Right ventricle myocardium inferior (tissue), 1 donor: ENCODE measurements at places on chromosomes 11 and 22. TPM values are rescaled to one million over a fixed set of nuclear protein-coding genes. Genes with fewer than 3 reads are reported as not detected.

GRCh38 chr22:21791635-21792625, 56.3 kb upstream of the YPEL1 start:
- DNase-seq = no peak

GRCh38 chr11:68213555-68214172, 568 bp upstream of the KMT5B start:
- peak; percentile 94 for DNase-seq

- no peak for DNase-seq
Observed at GRCh38 chr11:115100706-115101105, 403.5 kb downstream of the CADM1 start.

DNA sequence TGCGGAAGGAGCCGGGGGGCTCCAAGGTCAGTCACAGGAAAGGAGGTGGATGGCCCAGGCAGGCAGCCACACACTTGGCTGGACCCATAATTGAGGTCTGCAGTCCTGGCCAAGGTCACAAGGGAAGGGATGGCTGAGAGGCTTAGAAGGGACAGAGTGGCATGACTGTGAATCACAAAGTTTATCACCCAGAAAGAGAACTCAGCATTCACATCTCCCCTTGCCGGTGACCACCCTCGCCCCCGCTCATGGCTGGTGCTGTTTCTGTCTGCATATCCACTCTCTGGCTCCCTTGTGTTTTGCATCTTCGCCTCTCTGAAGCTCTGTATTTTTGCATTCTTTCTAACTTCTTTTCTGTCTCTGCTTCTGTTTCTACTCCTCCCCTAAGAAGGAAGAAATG, 117.5 kb downstream of the FEZ1 start:
- DNase-seq = no peak

GRCh38 chr22:48840112-48840949, 987.3 kb downstream of the BRD1 start:
- no peak for DNase-seq

DNA sequence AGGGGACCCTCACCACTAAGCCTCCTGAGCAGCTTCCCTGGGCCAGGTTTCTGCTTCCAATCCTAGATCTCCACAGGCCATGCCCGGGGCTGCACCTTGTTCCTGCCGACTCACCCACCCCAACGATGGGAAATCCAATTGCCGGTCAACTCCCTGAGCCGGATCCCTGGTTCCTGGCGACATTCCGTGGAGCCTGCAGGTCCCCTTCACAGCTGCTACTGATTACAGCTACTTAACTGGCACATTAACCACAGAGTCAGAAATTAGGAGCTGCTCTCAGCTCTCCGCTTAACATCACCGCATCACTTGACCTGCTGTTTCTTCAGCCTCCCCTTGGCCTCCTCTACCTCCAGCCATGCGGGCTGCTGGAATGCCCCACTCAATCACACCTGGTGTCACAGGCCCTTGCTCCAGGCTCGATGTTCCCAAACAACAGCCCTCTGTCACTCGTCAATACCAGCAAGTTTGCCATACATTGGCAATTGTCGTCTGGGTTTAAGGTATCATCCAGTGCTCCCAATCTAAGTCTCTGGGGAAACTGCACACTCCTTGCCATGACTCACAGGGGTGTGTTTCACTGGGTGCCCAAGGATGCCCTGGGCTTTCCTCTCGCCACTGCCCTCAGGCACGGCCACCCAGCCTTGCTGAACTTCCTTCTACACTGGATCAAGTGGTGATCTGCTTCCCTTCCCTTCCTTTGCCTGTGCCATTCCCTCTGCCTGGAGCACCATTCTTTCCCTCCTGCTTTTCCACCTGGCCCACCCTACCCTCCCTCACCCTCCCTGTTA, 181.0 kb downstream of the MN1 start:
- no peak for DNase-seq

DNA sequence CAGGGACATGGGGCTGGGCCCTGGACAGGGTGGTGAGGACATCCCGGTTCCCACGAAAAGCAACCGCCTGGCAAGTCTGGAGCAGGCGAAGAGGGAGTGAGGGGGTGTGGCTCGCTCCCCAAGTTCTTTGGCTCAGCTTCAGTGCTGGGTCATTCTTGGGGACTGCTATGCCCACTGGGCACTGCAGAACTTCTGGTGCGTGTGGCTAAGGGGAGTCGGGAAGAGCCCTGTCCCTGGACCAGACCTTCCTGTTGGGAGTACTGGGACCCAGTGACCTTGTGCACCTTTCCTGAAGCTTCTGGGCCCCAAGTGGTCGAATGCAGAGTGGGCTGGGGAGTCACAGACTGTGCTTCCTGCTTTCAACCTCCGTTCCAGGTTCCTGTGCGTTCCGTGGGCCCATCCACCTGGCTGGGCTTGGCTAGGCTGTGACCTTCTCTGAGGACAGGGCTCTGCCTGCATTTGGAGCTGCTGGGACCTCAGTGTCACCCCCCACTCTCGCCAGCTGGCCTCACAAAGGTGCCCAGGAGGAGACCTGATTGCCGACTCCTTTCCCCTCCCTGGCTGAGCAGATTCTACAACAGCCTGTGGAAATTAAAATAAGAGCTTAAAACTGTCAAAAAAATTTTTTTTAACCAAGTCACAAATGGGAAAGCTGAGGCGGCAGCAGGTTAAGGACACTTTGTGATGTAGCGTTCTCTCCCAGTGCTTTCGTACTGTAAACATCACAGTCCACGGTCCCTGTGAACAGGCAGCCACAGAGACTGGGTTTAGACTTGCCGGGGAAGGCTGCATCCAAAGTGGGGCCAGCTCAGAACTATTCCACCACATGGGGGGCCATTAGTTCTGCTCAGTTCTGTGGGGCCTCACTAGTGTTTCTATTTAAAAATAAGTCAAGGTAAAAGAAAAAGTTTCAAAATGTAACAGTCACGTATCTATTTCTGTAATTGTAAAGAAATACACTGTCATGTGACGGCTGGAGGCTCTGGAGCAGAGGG, 63.8 kb upstream of the WNT7B start:
- DNase-seq = no peak

DNA sequence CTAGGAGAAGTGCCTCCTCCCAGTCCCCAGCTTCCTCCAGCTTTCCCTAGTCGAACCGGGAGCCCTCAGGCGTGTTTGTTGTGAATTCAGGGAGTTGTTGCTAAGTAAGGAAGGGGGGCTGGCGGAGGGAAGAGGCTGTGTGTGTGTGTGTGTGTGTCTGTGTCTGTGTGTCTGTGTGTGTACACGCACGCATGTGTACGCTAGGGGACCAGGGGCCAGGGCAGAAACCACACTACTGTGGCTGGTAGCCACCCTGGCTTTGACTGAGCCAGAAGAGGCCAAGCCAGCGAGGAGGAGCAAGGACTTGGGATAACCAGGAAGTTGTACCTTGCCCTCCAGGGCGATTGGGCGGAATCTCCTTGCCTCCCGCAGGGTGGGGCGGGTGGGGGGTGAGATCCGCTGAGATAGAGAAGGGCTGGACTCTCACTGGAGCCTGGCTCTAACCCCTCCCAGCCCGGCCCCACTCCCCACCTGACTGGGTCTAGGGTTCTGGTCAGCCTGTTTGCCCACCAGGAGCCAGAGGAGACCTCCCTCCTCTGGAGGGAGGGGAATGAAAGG, 7.5 kb downstream of the BCL9L start:
- DNase-seq = peak; percentile 87

- DNase-seq = no peak
Observed at GRCh38 chr11:74749965-74750296, 1.3 kb downstream of the RNF169 start.

- no peak for DNase-seq
Observed at GRCh38 chr11:69260622-69261021, 33.3 kb upstream of the MYEOV start.

- DNase-seq = no peak
Observed at GRCh38 chr11:1146365-1146764, 11.4 kb upstream of the MUC5AC start.

DNA sequence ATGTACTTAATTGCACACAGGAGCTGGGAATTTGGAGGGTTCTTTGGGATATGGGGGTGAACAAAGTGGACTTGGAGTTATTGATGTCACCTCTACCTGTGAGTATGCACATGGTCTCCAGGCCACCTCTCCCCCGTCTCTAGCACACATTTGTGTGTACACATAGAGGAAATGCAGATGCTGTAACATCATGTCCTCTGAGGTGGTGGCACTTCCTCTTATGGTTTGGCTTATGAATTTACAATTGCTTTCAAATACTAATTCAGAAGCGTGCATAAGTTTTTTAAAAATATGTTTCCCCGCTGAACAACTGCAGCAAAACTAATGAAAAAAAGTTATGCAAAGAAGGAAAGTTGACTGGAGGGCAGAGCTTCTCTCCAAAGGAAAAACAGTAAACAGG, 152.0 kb upstream of the TENM4 start:
- no peak for DNase-seq

DNA sequence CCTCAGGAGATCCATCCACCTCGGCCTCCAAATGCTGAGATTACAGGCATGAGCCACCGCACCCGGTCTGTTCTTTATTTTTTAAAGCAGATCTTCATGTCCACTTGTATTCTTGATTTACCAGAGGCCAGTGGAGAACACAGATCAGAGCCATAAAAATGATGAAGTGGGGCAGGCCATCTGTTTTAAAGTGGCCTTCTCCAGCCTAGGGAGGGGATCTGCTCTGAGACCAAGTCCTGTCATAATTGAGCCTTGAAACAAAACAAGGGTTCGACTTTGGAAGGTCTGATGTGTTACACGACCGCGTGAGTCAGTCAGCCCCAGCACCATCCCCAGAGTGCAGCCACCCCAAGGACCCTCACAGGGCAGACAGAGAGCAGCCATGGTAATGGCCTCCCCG, 27.5 kb downstream of the ABCC8 start:
- DNase-seq = no peak

- no peak for DNase-seq
Observed at GRCh38 chr11:92198268-92198667, 26.4 kb upstream of the FAT3 start.

- no peak for DNase-seq
Observed at GRCh38 chr11:33893711-33894397, 2.0 kb upstream of the LMO2 start.

- no peak for DNase-seq
Observed at GRCh38 chr22:17370026-17370765, 936 bp downstream of the CECR2 start.

GRCh38 chr11:65500387-65501185, 1.7 kb downstream of the MALAT1 start:
- peak; percentile 78 for DNase-seq

DNA sequence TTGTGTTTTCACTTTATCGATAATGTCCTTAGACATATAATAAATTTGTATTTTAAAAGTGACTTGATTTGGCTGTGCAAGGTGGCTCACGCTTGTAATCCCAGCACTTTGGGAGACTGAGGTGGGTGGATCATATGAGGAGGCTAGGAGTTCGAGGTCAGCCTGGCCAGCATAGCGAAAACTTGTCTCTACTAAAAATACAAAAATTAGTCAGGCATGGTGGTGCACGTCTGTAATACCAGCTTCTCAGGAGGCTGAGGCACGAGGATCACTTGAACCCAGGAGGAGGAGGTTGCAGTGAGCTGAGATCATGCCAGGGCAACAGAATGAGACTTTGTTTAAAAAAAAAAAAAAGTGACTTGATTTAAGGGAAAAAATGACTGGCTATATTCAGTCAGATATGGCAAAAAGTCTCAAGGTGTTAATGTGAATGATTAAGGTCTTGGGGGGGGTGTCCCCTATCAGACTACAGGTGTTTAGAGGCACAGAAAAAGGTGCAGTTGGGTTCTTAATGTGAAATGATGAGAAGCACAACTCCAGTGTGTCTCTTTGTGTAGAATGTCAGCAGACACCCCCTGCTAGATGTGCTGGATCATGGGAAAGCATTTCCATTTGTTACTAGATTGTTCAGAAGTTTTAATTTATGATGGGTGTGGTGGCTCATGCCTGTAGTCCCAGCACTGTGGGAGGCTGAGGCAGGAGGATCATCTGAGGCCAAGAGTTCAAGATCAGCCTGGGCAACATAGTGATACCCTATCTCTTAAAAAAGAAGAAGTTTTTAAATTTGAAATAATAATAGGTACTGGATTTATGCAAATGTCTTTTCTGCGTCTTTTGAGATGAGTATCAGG, 17.0 kb downstream of the NEAT1 start:
- DNase-seq = no peak

DNA sequence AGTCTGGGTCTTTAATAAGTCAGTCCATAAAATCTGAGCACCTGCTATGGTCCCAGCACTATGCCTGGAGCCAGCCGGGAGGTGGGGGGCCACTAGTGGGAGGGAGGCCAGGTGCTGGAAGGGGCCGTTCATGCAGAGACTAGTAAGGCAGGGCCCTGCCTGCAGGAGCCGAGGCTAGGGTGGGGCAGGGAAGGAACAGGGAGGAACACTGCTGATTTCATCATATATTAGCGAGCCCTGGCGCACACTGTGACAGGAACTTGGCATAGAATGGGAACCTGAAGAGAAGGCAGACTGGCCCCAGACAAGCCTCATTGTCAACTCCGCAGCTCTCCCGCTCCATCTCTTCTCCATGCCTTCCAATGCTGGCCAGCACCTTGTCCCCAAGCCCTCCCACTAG, 7.1 kb downstream of the VSIG10L2 start:
- peak; percentile 85 for DNase-seq

GRCh38 chr11:26264266-26264665, 67.7 kb upstream of the ANO3 start:
- no peak for DNase-seq

- DNase-seq = no peak
Observed at GRCh38 chr11:69096473-69096872, 47.7 kb downstream of the TPCN2 start.

DNA sequence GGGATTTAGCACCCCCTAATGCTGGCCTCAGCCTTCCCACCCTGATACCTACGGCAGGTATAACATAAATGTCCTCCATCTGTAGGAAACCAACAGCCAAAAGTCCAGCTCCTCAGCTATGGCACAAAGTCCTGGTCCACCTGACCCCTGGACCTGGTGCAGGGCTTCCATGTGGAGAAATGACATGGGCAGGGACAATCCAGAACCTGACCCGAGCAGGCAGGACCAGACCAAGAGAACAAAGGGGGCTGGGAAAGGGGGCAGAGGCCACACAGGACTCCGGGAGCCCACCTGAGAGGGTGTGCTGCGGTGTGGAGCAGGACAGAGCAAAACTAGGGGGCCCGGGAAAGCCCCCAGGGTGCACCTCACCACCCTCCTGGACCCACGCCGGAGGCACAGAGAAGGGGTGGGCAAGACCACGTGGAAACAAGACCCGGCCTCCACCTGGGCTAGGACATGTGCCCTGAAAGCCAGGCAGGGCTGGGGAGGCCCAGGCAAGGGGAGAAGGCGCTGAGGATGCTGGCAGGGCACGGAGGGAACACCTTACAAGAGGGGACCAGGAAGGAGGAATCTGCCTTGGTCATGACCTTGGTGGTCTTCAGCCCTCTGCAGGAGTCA, 368.9 kb downstream of the SHANK2 start:
- DNase-seq = no peak

- DNase-seq = no peak
Observed at GRCh38 chr11:1589996-1590395, 4.9 kb upstream of the KRTAP5-1 start.

GRCh38 chr11:115155320-115155719, 348.9 kb downstream of the CADM1 start:
- DNase-seq = no peak

Gene LSP1
- 22.5 TPM for total RNA-seq

Gene APOBEC3A
- 0.78 TPM for total RNA-seq

Gene GLB1L3
- not detected for total RNA-seq

Gene RASD2
- total RNA-seq = 9.5 TPM

Gene MYO18B
- 139 TPM for total RNA-seq

Gene TCN1
- total RNA-seq = not detected

Gene TRIM29
- not detected for total RNA-seq

Gene PATE2
- not detected for total RNA-seq

Gene IRAG1
- 5.9 TPM for total RNA-seq

Gene VSTM5
- 0.08 TPM for total RNA-seq
